Stimulated activated CD4-positive, alpha-beta T cell treated with anti-CD3 and anti-CD28 coated beads, Interleukin-1b, Interleukin-23, amount 100 ng/mL, for 1 hour (primary cell): ENCODE measurements at places on chromosomes 16 and 17.

GRCh38 chr17:59607061-59607460, 12.6 kb upstream of the CLTC start:
- DNase-seq: no peak

DNA sequence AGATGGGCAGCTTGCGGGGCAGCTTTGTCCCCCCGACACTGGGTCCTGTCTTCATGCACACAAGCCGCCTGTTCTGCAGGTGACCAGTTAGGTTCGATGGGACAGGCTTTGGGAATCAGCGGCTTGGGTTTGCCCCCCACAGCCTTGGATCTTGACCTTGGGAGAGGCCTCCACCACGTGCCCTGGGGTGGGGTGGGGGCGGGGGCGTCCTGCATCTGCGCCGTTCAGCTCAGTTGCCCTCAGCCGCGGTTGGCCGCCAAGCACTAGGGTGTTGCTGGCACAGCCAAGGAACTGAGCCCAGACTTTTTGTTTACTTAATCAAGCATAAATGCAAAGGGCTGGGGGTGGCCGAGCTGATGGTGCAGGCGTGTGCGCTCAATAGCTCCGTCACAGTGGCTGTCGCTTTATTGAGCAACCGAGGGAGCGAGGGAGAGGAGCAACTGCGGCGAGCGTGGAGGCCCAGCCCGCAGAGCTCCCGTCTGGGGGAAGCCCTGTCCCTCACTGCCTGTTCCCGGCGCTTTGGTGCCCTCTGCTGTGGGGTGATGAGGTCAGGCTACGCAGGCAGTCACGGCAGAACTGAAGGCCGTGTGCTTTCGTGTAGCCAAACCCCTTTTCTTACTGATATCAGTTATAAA, 33.9 kb downstream of the JPH3 start:
- peak; percentile 54 for DNase-seq

DNA sequence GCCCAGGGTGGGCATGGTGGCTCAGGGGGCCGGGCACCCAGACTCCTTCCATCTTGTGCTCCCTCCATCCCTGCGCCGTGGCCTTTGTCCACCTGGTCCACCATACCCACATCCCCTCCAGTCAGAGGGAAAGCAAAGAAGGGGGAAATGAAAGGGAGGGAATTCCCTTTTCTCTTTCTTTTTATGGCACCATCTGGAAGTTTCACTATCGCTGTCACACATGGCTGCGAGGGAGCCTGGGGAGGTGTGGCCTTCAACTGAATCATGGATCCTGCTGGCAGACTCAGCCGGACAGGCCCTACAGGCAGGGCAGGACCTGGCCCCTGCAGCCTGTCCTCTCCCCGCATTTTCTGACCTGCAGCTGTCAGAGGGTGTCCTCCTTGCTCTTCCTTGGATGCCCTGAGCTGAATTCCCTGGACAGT, 6.2 kb downstream of the SLC12A3 start:
- DNase-seq: no peak

GRCh38 chr16:12314653-12315185, 338.2 kb downstream of the SNX29 start:
- no peak for DNase-seq

GRCh38 chr17:64001763-64002529, 3.8 kb downstream of the PRR29 start:
- no peak for DNase-seq

GRCh38 chr17:5000237-5000639, 2.5 kb downstream of the KIF1C start:
- no peak for DNase-seq

DNA sequence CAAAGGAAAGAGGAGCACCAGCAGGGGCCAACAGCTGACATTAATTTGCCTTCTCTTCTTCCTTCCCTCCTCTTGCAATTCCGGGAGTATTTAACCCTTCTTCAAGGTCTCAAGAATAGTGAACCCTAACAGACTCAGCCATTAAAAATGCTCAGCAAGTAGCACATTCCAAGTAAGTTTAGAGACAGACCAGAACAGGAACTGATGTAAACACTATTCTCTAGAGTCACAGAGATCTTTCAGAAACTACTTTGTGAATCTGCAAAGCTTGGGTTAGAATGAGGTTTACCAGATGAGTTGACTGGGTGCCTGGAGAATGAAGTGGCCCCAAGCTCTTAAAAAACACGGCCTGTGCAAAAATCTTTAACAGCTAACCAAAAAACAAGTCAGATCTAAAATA, 50.9 kb downstream of the TEX2 start:
- no peak for DNase-seq

- no peak for DNase-seq
Measured at GRCh38 chr16:578870-579405, 9.2 kb downstream of the PIGQ start.

DNA sequence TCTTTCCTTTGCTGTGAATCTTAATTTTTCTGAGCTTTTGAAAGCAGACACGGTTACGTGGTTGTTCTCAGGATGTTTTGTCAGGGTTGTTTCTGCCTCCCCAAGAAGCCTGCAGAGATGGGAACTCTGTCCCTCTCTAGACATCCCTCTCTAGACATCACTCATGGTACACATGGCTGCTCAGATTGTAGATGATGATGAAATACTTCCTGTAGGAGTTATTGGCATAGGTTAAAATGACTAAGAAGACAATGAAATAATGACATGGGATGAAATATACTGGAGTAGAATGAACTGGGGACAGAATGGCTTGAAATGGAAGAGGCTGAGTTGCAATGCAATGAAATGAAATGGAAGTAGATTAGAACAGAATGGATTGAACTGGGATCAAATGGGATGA, 253.4 kb downstream of the SHISA9 start:
- DNase-seq: no peak

DNA sequence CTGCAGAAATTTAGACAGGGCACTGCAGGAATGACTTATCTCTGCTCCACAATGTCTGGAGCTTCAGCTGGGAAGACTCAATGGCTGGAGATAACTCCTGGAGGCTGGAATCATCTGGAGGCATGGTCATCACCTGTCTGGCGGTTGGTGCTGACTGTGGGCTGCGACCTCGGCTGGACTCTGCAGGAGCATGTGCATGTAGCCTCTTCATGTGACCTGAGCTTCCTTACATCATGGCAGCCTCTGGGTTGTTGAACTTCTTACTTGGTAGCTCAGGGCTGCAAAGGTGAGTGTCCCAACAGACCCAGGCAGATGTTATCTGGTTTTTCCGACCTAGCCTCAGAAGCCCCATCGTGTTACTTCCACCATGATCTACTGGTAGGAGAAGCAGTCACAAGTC, 188.2 kb upstream of the RPL38 start:
- DNase-seq: no peak

GRCh38 chr17:56119936-56120335, 33.3 kb upstream of the ANKFN1 start:
- no peak for DNase-seq

- DNase-seq: no peak
Measured at GRCh38 chr16:72846594-72846993, 201.3 kb downstream of the ZFHX3 start.

DNA sequence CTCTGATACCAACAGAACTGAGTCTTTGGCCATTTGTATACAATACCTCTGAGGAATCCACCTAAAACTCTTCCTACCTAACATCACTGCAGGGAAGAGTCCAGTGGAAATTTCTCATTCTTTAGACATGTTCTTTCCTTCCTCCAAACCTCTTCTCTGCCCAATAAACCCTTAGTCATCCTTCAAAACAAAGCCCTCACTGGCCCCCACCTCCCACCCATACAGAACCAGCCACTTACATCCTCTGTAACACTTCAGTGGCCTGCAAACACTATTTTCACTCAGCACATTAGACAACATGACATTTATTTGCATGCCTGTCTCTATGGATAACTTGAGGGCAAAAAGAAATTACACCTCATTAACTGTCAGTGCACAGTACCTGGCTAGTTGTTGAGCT, 200.3 kb upstream of the NOG start:
- DNase-seq: no peak

DNA sequence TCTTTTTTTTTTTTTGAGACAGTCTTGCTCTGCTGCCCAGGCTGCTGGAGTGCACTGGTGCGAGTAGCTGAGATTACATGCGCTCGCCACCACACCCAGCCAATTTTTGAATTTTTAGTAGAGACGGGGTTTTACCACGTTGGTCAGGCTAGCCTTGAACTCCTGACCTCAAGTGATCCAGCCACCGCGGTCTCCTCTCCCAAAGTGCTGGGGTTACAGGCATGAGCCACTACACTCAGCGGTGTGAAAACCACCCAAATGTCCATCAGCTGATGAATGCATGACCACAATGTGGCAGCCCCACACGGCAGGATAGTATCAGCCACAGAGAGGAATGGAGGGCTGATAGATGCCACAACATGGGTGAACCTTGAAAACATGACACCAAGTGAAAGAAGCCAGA, 2.1 kb downstream of the P2RX5 start:
- DNase-seq: no peak

DNA sequence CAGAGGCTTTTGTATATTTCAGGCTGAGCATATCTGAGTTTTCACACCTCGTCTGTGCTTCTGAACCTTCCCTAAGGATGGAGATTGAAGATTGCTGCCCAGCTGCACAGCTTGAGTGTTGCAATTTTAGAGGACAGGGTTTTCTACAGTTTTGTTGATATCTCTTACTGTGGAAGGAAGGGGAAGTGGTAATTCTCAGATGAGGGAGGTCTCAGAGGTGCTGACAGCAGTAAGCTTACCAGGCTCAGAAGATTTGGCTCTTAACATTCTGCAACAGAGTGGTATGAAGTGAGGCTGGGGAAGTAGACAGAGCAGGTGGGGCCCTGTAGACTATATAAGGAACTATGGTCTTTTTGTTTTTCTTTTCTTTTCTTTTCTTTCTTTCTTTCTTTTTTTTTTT, 45.8 kb upstream of the ARHGAP17 start:
- no peak for DNase-seq

GRCh38 chr16:47774661-47775060, 313.5 kb downstream of the PHKB start:
- no peak for DNase-seq
